Activated T-cell treated with anti-CD3 and anti-CD28 coated beads for 4 hours (primary cell): ENCODE measurements at places on chromosomes 4 and X.
A peak's percentile ranks its signal among the peaks of the same experiment; 100 is the strongest.

DNA sequence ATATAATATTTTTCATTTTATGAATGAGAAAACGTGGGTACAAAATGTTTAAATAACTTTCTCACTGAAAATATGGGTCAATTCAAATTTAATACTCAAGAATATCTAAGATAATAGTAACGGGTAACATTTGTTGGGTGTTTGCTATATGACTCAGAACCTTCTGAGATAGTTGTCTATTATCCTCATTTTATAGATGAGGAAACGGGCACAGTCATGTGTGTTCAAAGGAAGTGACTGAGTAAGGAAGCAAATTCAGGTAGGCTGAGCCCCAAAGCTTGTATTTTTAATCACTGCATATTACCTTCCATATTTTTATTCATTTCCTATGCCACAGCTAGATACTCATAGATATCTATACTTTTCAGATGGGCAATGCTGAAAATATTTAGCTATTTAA is 12.2 kb upstream of the CAMK2D start:
- DNase-seq: no peak

GRCh38 chr4:107945809-107946208 is 14.5 kb downstream of the CYP2U1 start:
- no peak for DNase-seq

GRCh38 chr4:125316791-125317524 is 2.2 kb downstream of the FAT4 start:
- no peak for DNase-seq

DNA sequence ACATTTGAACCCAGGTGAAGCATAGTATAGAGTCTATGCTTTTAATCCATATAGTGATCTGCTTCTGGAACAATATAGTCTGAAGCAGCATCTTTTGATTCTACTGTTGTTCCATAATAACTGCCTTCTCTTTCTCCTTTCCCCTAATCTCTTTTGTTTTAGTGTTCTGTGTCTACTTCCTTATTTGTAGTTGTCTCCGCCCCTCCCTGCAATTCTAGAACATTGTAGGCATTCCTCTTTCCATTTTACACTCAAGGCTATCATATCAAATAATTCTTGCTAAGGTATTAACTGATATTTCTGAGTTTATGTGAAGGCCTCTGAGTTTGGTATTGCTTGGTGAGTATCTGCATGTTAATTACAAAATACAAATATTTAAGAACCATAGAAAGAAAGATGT is 11.6 kb downstream of the BLTP1 start:
- no peak for DNase-seq

DNA sequence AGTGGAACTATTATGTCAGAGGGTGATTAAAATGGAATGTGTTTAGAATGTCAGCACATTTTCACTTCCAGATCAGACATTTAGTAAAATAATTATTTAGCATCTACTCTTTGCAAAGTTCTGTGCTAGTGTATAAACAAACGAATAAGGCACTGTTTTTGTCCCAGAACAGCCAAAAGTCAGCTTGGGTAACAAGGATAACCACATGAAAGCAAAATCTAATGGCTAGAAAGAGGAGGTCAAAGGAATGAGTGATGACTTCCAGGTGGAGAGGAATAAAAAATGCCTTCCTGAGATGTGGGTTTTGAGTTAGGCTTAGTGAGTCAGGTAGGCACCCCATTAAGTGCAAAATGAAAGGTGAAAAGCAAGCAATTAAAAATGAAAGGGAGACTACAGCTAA is 112.6 kb downstream of the ATP10D start:
- no peak for DNase-seq

DNA sequence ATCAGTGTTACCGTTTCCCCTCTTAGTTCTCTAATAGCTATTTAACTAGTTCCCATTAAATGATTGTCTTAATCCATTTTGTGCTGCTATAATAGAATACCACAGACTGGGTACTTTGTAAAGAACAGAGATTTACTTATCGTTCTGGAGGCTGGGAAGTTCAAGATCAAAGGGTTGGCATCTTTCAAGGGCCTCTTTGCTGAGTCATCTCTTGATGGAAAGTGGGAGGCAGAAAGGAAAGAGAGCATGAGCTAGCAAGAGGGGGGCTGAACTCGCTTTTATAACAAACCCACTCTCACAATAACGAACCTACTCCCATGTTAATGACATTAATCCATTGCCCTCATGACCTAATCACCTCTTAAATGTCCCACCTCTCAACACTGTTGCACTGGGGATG is 17.4 kb upstream of the NKX3-2 start:
- DNase-seq: no peak

GRCh38 chrX:100085846-100086245 is 324.2 kb downstream of the PCDH19 start:
- no peak for DNase-seq

DNA sequence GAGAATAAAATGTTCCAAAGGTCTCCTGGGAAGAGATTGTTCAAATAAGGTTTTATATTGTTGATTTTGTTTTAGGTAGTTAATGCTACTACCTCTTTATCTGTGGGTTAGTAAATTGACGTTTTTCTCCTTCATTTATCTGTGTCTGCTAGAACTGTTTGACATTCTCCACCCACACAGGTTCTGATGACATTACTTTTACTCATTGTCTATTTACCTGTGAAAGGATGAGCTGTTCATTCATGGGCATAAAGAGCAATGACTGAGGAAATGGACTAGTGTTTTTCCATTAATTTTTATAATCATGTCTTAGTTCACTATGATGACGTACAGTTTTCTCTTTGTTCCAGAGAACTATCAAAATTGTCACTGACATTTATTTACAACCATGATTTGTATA is 75.6 kb downstream of the CPE start:
- no peak for DNase-seq

DNA sequence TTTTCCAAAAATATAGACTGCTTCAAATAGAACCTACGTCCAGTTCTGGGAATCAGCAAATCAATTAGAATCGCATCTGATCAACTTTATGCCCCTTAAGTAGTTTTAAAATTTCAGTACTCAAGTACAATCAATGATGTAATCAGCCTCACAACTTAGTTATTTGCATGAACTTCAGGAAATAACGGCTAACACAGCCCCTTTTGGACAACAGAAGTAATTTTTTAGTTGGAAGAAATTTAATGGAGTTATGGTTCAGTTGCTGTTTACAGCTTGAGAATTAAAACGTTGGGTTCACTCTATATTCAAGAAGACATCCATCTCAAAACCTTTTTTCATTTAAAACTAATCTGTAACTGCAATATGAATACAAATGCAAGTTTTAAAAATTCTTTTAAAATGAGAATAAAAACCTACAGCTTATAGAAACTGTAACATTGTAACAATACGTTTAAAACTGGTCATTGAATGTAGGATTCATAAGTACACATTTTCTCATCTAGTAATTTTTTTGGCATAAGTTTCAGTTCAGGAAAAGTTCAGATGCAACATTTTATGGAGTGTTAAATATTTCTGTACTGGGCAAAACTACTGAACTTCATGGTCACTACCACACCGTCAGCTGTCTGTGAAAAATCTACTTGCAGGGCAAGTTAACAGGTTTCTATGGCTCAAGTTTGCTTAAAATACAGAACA is 956 bp downstream of the TAPT1 start:
- DNase-seq: no peak

DNA sequence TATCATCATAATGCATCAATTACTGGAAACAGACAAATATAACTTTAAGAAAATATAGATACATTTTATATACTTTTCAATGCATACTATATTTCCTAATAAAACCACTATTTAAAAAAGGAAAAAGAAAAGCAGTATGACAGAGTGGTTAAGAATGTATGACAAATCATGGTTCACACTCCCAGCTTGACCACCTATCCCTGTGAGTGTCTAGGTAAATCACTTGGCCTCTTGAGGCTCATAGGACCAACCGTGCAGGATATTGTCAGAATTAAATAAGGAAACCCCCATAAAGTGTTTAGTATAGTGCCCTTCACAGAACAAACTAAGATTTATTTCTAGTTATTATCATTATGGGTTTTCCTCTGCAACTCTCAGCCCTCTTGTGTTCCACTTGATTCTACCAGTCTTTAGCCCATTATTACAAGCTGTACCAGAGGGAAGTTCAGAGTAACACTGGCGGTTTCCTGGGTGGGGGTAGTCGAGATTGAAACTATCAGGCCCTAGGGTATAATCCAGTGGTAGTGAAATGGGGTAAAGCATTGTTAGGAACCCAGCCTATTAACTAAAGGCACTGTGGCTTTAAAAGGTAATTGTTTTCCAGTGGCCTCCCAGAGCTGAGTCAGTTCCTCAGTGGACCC is 55.5 kb upstream of the PAK3 start:
- no peak for DNase-seq

- DNase-seq: no peak
These were observed 41.2 kb upstream of the APLN start for GRCh38 chrX:129695937-129696336.

DNA sequence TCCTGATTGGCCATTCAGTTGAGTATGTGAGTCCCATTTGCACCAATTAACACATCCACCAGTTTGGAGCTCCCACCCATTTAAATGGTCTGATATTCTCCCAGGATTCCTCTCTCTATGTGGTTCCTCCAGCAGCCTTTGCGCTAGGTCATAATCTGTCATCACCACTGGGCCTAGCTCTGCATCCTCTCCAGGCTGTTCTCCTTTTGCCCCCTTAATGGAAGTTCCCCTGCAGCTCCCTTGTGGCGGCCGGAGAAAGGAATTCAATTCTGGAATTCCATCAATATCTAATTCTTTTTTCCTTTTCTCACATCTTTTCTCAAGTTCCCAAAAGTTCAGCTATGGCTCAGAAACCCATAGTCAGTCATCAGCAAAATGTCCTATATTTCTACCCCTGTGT is 2184.4 kb upstream of the AGA start:
- DNase-seq: no peak

DNA sequence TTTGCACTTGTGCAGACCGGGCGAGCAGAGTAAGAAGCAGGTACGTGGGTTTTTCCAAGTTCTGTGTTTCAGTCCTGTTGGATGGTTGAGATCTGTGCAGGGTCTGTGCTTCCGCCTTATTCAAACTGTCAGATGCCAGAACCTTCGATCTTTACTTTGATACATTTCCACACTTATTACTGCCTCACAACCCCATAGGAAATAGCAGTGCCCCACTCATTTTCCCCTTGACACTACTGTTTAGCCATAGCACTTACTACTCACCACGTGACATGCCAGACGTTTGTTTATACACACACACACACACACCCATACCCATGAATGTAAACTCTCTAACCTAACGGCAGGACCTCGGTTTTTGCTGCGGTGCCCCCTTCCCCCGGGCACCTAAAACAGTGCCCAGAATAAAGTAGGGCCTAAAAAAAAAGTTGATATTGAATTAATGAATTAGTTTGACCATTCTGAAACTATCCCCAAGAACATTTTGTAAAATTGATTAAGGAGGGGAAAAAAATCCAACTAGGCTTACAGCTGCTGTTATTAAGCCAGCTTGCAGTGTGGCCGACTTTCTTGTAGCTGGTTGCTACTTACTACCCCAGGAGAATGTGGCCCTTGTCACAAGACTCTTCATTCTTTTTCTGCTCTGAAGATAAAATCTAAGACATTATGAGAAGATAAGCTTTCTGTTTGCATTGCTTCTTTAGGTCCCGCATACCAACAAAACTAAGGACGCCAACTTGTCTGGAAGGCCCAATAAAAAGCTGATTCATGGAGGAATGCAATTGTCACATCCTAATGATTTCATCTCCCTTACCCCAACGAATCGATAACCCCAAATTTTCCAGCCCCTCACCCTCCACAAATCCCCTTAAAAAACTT is 704 bp upstream of the SEPSECS start:
- no peak for DNase-seq

DNA sequence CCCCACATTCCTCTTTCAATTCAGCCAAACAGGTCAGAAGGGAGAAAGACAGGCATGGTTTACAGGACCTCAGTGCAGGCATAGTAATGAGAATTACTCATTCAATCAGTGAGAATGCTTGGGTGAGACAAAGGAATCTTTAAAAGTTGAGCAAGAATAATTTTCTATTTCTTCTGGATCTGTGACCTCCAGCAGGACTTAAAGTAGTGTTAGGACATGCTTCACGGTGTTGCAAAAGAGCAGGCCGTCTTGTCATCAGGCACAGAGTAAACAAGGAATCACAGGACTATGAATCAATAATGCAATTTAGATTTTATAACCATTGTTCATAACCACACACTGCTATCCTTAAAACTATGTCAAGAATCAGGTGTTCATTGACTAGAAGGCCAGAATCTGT is 130.6 kb upstream of the GLRA2 start:
- no peak for DNase-seq

DNA sequence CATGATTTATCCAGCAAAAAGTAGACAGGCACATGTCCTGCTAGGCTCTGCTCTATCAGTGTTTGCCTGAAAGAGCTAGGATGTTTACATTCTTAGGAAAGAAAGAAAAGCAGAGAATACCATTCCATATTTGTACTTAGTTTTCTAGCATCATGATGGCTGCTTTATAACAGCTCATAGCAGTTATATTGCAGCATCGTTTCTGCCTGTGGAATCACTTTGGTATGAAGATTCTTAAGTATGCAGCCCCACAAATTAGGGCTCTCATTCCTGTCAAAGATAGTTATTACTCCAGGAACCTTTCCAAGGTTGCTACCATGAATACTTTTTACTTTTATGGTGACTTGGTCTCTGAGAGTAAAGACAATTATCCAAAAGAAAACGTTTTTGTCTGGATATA is 119.0 kb upstream of the MYOZ2 start:
- no peak for DNase-seq

GRCh38 chr4:3484057-3484973 is 21.2 kb downstream of the DOK7 start:
- DNase-seq: no peak

GRCh38 chrX:48179691-48180090 is 16.9 kb downstream of the SSX5 start:
- DNase-seq: no peak

DNA sequence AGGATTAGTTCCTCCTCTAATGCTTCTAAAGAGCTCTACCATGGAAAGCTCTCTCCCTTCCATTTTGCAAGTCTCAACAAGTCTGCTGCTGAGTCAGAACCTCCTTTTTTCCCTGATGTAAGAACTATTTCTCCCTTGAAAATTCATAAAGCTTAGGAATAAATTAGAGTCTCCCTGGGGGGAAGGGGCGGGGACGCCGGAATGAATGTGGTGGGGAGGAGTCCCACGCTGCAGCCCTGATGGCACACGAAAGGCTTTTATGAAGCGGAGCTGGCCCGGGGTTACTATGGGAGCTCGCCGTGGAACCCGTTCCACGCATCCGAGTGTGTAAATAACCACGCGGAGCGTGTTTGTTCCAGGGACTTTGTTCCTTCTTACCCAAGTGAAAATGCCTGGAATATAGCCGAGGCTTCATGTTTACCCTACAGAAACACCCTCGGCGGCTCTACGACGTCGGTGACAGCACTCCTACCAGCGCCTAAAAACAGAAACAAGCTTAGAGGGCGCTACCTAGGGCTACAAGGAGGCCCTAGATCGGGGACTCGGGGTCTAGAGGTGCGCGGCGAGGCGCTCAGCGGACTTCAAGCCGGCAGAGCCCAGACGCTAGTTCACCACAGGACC is 923 bp upstream of the CPEB2 start:
- DNase-seq: peak; percentile 35

DNA sequence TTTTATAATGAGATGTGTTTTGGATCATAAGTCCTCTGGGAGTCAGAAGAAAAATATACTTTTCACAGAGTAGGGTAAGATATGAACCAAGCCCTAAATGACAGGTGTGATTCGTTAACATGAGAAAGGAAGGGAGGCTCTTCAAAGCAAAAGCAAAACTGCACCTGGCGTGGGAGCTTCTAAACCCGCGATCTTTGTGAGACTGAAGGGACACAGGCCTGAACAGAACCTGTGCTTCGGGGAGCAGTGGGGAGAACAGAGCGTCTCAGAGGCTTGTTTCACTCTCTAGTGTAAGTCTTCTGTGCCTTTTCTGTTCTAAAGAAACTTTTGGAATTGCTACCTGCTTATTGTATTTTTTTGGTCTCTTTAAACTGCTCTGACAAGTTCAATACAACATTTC is 30.2 kb upstream of the CYP4V2 start:
- DNase-seq: no peak
